ENCODE measurements at places on chromosomes 12 and 14. TPM values are rescaled to one million over a fixed set of nuclear protein-coding genes. Genes with fewer than 3 reads are reported as not detected.
A peak's percentile ranks its signal among the peaks of the same experiment; 100 is the strongest.

The NUDT4 gene
- total RNA-seq = 45.0 TPM

The SPIC gene
- not detected for total RNA-seq

The LRP1-AS gene
- not detected for total RNA-seq

The DNAH10 gene
- 0.06 TPM for total RNA-seq

GRCh38 chr12:78192979-78193378, 362.3 kb downstream of the NAV3 start:
- DNase-seq = no peak

DNA sequence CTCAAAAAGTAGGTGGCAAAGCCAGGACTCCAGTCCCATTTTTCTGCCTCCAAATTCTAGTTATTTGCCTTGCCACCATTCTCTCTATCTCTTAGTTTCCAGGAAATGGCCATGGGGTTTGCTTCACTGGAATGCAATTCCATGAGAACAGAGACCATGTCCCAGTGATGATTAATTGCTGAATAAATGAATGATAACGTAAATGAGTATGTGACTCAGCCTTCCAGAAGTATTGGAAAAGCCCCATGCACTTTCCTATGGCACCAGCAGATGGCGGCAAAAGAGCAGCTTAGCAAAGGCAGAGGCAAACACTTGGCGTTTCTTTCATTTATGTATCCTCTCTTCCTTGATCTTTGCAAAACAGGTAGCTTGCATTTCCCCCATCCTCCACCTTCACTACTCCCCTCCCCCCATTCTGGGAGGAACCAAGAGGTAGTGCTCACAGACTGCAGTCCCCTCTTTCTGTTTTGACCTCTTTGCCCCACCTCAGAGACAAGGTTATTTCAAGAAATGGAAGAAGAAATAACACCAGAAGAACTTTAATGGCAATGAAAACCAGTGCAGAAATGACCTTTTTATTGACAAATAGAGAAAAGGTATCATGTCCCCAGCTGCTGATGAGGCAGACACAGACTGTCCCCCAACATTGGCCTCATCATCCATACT, 21.3 kb downstream of the TBX3 start:
- DNase-seq = peak; percentile 89

DNA sequence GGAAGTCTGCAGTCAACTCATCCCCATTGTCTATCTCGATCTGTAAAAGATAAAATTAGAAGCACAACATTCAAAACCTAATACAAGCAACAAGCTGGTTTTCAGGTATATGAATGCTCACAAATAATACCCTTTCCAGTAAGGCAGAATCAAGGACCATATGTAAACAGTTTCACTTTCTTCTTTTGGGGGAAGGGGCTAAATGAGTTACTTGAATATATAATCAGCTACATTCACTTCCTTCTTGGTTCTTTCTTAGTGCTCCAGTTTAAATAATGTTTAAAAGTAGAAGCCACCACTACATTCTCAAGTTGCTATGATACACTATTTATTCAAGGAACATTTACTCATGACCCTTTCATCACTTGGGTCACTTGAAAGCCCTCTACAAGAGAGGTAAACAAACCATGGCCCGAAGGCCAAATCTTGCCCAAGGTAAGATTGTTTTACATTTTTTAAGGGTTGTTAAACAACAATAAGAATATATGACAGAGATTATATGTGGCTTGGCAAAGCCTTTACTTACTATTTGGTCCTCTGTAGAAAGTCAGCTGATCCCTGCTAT, 10.3 kb downstream of the TWF1 start:
- no peak for DNase-seq

GRCh38 chr12:26971963-26972362, 33.7 kb downstream of the FGFR1OP2 start:
- no peak for DNase-seq

GRCh38 chr14:90409209-90409730, 12.4 kb downstream of the CALM1 start:
- peak; percentile 97 for DNase-seq

- peak; percentile 19 for DNase-seq
Measured at GRCh38 chr14:77123381-77124325, 17.9 kb downstream of the ZDHHC22 start.

- peak; percentile 68 for DNase-seq
Measured at GRCh38 chr14:54299410-54300363, 97.1 kb upstream of the CDKN3 start.

- DNase-seq = no peak
Measured at GRCh38 chr12:112496496-112496895, 77.7 kb downstream of the PTPN11 start.

DNA sequence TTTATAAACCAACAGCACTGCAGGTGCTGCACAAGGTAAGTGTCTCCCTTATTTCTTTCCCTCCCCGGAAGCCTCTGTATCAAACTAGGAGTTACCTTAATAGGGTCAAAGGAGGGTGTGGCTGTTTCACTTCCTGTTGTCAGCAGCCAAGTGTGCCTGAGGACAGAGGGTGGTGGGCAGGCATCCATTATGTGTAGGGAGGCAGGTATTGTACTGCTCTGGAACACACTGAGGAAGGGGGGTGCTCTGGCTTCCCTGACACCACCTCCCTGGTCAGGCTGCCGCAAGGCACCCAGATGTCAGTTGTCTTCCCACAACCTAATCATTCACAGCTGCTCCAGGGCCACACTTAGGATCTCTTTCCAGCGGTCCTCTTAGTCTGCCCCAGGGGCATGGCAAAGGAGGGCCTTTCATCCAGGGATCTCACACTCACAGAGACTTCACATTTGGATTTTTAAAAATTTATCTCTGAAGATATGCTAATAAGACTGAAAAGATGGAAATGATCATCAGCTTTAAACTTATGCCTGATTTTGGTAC, 132.0 kb upstream of the ARHGAP5 start:
- DNase-seq = no peak

DNA sequence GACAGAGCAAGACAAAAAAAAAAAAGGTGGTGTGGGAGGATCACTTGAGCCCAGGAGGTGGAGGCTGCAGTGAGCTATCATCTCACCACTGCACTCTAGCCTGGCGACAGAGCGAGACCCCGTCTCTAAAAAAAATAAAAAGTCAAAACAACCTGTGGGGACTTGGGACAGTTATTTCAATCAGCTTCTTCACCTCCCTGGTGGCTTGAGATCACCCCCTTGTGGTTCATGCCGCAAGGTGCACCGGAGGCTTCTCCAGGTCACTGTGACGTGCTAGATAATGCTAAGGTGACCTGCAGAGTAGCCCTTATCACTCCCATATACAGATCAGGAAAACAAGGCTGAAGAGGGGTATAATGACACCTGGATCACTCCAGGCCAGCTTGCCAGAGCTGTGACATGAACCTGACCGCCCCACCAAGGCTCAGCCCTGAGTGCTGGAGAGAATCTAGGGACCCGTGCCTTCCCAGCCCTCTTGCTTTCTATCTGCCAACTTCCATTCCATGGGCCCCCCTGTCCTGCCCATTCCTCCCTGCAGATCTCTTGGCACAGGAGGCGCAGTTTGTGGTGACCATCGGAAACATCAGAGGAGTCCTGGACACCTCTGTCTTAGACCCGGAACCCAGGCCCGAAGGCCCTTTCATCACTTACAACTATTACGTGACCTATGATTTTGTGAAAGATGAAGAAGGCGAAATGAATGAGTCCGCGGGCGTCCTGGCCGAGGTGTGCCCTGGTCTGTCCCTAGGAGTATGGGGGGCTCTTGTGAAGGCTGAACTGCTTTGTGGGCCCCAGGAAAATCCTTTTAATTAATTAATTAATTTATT, 8.1 kb downstream of the LRRC43 start:
- DNase-seq = peak; percentile 66

Measured in Daoy (cell line).